ENCODE measurements at places on chromosomes 12 and 14.
A peak's percentile ranks its signal among the peaks of the same experiment; 100 is the strongest.

DNA sequence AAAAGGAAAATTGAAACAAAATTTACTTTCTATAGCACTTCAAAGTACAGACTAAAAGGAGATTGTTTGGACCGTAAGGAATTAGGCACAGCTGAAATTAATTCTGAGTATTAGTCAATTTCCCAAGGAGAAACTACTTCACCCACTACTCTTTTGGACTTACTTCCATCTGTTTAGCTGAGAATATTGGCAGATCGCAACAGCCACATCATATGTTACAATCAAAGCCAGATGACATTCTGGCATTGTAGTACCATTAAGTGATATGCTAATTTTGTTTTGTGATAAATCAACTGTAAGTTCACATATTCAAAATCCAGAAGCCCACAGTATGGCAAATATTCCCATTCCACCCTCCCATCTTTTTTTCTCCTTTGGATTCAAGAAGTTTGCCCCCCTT lies 47.1 kb upstream of the ANKS1B start:
- no peak for DNase-seq

DNA sequence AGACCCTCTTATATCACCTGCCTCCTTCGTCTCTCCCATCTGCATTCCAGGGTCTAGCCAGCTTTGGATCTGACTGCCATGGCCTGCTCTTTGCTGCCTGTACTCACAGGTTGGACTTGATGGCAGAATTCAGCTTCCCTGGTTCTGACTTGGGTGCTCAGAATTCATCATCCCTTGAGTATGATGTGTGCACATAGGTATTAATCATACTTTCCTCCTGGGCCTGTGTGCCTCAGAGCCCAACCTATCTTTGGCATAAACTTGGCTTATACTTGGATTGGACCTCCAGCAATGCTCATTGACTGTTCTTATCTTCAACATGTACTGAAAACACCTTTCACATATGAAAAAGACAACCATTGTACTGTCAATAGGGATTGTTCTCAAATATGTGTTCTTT lies 70.7 kb upstream of the LMNTD1 start:
- no peak for DNase-seq

- DNase-seq = no peak
These were observed 338.2 kb upstream of the NAV3 start for GRCh38 chr12:77492536-77492935.

- peak; percentile 73 for DNase-seq
These were observed 41.6 kb downstream of the UBE3B start for GRCh38 chr12:109518820-109519665.

DNA sequence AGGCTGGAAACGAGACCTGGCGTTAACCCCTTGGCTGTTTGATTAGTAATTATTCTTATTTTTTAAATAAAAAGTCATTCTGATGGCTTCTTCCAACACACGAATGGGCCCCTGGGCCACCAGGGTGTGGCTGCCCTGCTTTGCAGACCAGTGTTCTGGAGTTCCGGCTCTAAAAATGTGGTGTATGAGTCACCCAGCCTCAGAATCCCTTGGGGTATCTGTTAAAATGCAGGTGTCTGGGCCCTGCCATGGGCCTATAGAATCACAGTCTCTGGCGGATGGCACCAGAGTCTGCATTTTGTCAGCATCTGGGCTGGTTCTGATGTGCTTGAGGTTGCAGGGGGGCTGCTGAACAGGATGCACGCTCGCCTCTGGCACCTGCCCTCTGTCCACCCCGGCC lies 2.5 kb upstream of the PSMC1 start:
- no peak for DNase-seq

- peak; percentile 88 for DNase-seq
These were observed 53.4 kb downstream of the RCOR1 start for GRCh38 chr14:102645746-102646440.

DNA sequence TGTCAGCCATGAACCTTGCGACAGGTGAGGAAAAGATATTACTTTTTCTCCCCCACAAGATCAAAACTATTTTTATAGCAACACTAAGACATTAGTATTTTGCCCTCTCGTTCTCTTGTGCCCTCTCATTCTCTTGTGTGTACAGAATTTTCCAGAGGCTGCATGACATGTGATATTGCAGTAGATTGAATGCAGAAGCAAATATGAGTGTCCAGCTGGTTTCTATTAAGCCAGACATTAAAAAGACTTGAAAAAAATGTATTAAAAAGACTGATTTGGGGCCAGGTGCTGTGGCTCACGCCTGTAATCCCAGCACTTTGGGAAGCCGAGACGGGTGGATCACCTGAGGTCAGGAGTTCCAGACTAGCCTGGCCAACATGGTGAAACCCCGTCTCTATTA lies 63.7 kb upstream of the ZFP36L1 start:
- DNase-seq = no peak

GRCh38 chr14:34548472-34548981 lies 9.0 kb upstream of the EAPP start:
- no peak for DNase-seq

- DNase-seq = no peak
These were observed 110.4 kb downstream of the ETV6 start for GRCh38 chr12:11759899-11760298.

DNA sequence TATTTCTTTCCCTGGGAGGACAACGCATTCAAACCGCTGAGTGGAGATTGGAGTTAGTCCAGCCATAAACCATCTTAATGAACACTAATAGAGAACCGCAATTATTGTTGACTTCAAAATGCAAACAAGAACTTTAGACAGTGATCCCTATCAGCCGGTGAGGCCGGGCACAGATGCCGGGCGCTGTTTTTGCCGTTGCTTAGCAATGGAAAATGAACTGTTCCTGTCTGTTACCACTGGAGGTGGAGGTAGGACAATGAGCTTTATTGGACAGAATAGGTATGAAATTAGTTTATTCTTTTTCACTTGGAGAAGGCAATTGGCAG lies 216.8 kb downstream of the TTC8 start:
- peak; percentile 9 for DNase-seq

DNA sequence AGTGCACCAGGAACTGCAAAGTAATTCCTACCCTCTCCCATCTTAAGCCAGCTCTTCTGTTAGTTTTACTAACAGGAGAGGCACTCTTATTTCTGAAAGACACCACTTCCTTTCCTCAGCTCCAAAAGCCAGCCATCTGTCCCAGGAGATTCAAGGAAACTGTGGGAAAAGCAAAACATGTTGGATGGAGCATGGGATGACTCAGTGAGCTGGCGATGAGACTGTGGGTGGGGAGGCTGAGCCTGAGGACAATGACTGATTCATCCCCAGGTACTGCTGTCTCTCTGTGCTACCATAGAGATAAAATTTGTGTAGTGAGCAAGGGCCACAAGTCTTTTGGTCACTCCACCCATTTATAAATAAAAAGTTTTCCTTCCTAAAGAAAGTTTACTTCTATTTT lies 141.4 kb downstream of the MYRFL start:
- no peak for DNase-seq

GRCh38 chr12:55670276-55670675 lies 33.6 kb downstream of the OR10P1 start:
- DNase-seq = no peak

Data from erythroblast (primary cell).